ENCODE measurements at places on chromosomes 5 and 9.

GRCh38 chr5:135990528-135991255 is 35.9 kb upstream of the LECT2 start:
- peak; percentile 71 for DNase-seq

DNA sequence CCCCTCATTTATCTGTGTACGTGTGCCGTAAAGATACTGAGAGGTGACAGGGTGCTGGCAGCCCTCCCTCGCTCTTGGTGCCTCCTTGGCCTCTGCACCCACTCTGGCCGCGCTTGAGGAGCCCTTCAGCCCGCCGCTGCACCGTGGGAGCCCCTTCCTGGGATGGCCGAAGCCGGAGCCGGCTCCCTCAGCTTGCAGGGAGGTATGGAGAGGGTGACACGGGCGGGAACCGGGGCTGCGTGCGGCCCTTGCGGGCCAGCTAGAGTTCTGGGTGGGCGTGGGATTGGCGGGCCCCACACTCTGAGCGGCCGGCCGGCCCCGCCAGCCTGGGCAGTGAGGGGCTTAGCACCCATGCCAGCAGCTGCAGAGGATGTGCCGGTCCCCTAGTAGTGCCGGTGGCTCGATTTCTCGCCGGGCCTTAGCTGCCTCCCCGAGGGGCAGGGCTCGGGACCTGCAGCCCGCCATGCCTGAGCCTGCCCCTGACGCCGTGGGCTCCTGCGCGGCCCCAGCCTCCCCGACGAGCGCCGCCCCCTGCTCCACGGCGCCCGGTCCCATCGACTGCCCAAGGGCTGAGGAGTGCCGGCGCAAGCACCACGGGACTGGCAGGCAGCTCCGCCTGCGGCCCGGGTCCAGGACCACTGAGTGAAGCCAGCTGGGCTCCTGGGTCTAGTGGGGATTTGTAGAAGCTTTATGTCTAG is 21.6 kb downstream of the NKX2-5 start:
- no peak for DNase-seq

DNA sequence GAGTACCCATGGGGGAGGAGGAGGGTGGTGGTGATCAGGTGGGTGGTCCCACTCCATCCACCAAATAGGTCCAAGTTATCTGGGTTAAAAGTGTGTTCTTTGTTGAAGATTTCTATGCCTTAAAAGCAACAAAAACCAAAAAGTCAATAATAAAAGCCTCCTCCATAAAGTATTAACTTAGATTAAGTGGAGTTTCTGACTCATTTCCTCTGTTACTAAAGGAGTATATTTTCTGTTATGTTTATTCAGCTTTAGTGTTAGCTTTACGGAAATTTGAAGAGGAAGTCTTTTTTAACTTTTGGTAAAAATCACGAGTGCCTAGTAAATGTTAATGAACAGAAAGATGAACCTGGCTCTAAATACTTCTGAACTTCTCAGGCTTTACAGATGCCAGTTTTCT is 17.8 kb downstream of the FBXO38 start:
- DNase-seq, result no peak

DNA sequence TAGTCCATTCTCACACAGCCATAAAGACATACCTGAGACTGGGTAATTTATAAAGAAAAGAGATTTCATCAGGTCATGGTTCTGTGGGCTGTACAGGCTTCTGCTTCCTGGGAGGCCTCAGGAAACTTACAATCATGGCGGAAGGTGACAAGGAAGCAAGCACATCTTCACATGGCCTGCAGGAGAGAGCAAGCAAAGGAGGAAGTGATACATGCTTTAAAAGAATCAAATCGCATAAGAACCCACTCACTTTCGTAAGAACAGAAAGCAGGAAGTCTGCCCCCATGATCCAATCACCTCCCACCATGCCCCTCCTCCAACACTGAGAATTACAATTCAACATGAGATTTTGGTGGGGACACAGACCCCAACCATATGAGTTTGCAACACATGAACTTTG is 5.1 kb upstream of the FBXO38 start:
- DNase-seq, result no peak

- no peak for DNase-seq
These were observed 986 bp downstream of the PLPP1 start for GRCh38 chr5:55533521-55534435.

DNA sequence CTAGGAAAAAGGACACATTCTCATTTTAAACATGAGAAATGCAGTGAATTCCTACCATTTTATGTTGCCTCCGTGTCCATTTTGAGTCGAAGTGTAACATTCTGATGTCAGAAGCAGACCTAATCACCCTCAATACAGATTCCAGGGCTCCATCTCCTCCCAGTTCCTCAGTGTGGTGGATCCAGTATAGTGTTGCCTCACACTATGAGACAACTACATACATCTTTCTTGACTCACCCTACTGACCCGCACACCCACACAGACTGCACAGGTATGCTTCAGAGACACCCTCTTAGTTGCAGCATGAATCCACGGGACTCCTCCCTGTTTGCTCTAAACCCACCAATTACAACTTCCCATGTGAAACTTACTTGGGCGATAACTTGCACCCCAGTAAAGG is 564.9 kb downstream of the SEMA5A start:
- DNase-seq, result no peak
